NCI-H146 (cell line): ENCODE measurements at places on chromosomes 6 and 20.

DNA sequence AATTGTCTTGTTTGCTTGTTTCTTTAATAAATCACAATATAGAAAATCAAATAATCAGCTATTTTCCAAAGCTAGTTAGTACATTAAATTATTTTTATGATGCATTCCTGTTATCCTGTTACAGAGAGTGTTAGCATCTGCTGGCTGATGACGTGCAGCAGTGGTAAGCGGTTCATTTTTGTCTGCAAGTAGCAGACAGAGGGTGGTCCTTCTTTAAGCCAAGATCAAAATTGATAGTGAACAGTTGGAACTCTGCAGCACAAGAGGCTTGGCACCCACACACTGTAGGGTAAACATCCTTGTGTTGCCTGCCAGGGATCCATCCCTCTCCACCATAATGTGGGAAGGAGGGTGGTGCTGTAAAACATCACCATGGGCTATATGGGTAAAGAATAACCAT, 158.3 kb downstream of the FRK start:
- no peak for DNase-seq

- no peak for DNase-seq
Observed at GRCh38 chr6:46174904-46175303, 4.1 kb upstream of the ENPP5 start.

GRCh38 chr6:4904461-4905025, 99.3 kb downstream of the RPP40 start:
- peak; percentile 8 for DNase-seq

DNA sequence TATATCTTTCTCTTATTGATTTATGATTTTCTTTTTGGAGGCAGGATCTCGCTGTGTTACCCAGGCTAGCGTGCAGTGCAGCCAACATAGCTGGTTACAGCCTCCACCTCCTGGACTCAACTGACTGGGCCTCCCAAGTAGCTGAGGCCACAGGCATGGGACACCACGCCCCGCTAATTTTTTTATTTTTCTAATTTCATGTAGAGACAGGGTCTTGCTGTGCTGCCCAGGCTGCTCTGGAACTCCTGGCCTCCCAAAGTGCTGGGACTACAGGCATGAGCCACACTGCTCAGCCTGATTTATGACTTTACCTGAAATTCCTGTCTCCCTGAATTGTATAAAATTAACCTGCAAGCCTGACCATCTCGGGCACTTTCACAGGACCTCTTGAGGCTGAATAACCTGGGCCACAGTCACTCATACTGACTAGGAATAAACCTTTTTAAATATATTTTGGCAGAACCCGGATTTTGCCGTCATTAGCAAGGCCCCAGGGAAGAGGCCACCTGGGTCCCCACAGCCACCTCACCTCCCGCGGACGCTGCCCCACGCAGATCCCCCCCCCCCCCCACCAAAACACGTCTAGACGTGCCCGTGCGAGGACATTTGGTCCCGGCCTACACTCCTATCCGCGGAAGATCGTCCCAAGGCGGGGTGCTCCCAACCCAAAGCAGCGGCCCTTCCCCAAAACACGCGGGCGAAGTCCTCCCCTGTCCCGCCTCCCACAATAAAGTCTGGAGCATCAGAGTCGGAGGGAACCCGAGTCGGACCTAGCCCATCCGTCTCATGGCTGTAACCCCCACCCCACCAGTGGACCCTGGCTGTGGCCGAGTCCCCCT, 902 bp downstream of the ZNF337 start:
- DNase-seq, result peak; percentile 40

DNA sequence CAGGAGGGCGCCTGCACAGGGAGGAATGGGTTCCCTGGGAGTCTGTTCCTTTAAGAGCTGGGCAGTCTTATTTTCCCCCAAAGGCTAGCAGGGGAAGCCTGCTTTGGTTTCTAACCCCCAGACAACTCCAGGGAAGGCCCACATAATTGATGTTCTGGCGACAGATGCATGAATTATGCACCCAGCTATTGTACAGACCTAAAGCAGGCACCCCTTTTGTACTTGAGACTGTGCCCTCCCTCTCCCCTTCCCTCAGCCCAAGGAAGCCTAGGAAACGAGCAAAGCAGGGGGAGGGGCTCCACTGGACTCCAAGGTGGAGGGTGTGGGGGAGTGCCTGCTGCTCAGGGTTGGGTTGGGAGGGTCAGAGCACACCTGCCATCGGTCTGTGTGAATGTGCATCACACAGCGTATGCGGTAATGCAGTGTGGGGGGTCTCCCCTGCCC, 102.1 kb downstream of the KCNB1 start:
- DNase-seq, result no peak

GRCh38 chr6:6686748-6687601, 98.5 kb downstream of the LY86 start:
- peak; percentile 100 for DNase-seq

DNA sequence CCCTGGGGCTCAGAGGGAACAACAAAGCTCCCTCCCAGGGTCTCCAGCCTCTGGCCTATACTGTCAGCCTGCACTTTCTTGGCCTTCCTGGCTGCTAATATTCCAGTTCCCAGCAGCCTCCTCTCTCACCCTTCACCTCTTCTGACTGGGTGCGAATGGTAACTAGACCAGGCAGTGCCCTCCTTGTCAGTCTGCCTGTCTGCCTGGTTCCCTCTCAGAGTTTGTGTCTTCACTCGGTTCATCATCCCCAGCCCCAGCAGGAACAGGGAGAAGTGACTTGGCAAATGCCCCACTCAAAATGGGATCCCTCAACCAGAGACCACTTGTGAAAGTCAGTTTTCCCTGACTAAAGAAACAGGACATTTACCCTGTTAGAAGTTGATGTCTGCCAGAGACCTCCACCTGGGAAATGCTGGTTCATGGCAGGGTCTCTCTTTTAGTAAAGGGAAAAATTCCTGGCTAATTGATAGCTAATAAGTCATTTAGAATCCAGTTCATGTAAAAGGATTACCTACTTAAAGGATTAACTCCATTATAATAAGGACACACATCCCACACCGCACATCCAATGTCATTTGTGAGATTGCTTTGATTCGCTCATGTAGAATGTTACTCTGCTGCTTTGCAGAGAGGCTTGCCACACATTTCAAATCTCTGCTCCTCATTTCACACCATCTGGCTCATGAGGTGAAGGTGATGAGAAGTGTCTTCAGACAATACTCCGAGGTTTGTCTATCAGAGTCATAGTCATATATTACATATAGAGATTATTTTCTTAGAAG, 18.6 kb upstream of the MICB start:
- no peak for DNase-seq

- no peak for DNase-seq
Observed at GRCh38 chr6:13953061-13953705, 28.4 kb downstream of the RNF182 start.

DNA sequence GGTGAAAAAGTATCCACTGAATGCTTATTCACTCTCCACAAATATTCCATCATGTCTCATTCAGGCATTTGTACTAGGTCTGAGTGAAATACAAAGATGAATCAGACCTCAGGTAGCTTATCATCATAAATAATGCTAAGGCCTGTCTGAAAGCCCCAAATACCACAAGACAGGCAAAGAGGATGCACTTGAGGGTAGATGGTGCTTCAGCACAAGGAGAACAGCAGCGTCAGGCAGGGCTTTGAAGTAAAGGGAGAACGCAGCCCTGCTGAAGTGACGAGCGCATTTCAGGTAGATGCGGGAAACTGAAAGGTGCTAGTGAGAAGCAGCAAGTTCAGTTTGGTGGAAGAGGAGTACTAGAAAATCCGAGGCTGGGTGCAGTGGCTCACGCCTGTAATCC, 38.7 kb downstream of the MAP3K5 start:
- no peak for DNase-seq

- no peak for DNase-seq
Observed at GRCh38 chr6:69994251-69994650, 127.9 kb downstream of the COL19A1 start.

GRCh38 chr6:96836631-96837080, 621 bp downstream of the GPR63 start:
- DNase-seq, result peak; percentile 59

DNA sequence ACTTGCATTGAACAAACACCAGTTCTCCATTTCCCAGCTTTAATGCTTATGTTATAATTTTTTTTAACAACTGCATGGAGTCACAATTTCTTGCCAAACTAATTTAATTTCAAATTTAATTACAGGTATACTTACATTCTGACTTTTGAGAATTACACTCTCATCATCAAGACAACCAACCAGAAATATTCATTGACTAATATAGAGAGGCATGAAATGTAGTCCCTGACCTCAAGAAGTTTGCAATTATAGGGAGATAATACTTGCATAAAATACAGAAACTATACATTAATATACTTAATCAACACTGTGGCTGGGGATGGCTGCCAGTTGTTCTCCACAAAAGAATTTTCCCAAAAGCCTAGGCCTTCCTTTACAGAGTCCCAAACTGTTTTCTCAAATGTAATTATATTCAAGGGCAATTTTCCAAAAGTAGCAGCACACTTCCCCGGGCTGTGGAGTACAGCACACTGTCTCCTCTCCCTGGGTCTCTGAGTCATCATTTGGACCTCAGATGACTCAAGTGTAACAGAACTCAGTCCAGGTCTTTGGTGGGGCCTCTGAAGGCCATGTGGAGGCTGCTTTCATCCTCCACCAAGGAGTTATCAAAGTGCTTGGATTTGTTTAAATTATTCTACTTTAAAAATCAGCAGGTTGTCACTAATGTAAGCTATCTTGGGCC, 114.1 kb downstream of the KIF16B start:
- no peak for DNase-seq

- no peak for DNase-seq
Observed at GRCh38 chr20:24676353-24676977, 207.0 kb downstream of the SYNDIG1 start.
